ENCODE measurements at places on chromosomes 7 and 10.
A peak's percentile ranks its signal among the peaks of the same experiment; 100 is the strongest.

GRCh38 chr10:99372546-99373271 is 43.6 kb downstream of the CNNM1 start:
- DNase-seq, result no peak

GRCh38 chr10:91745090-91745831 is 53.0 kb upstream of the TNKS2 start:
- no peak for DNase-seq

- DNase-seq, result no peak
These were observed 184.0 kb downstream of the GRID1 start for GRCh38 chr10:86182595-86182994.

GRCh38 chr7:123711832-123712293 is 36.9 kb downstream of the WASL start:
- no peak for DNase-seq

DNA sequence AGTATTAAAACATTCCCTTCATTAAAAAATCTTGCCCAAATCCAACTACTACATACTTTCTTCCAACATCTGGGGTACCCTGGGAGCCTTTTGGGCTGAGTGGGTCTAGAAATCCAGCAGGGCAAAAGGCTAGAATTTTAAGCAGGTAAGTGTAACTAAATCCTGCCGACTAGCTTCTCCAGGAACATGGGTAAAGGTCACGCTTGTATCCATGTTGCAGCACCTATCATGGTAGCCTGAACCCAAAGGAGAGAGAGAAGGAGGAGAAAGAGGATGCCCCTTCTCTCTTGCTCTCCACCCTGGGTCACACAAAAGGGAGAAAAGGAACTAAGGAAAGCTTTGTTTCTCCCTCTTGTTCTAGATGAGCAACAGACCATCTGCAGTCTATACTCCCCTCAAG is 53.3 kb downstream of the ZNF680 start:
- DNase-seq, result no peak

DNA sequence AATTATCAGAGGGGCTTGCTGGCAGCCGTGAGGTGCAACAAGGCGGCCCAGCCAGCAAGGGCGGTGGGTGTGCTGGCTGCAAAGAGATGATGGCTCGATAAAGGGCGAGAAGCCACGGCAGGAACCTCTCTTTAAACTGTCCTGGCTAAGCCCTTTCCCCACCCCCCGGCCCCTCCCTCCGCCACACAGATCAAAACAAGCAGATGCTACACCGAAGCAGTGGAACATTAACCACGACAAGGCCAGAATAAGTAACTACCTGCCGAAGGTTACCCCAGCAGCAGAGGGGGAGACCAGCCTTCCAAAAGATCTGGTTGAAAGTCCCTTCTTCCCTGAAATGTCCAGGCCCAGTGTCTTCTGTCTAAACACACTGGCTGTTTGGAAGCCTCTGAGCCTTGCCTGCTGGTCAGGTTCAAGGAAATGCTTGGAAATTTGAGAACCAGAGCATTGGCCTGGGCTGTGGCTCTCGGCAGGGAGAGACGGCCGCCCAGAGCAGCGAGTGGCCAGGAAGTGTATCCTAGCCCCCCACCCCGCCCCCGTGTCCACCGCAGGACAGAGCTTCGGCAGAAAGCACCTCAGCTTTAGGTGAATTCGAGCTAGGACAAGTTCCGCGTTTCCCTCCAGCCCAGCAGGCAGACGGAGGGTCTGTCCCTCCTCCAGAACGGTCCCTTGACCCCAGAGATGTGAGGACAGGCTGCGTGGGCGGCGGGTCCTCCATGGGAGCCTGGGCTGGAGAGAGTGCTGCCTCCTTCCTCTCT is 2.1 kb downstream of the FAM20C start:
- DNase-seq, result no peak

- DNase-seq, result no peak
These were observed 28.0 kb downstream of the PRPF18 start for GRCh38 chr10:13614530-13615332.

DNA sequence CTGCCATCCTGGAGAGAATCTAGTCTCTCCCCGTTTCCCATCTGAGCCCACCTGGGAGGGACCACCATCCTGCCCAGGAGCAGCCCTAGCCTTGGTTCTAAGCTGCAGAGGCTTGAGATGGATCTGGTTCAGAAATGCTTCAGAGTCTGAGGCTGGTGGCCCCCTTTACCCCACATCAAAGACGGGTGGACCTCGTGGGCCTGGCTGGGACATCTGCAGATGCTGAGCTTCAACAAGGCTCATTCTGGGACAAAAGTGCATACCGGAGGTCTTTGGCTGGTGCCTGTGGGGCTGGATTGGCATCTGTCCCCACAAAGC is 4.9 kb upstream of the IRF5 start:
- no peak for DNase-seq

- no peak for DNase-seq
These were observed 154.4 kb downstream of the CUBN start for GRCh38 chr10:16975188-16975587.

DNA sequence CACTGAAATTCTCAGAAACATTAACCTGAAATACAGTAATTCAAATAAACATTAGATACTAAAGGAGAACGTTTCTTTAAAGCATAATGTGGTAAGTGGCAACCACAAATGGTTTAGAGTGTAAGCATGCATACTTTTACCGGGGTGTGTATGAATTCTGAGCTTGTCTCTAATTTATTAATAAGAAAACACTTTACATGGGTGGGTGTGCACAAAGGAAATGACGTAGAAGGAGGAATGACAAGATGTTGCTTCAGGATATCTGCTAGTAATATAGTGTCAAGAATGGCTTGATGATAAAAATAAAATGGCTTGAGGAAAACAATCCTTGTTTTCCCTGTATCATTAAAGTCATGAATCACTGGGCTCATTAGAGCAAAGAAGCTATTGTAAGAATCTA is 92.5 kb downstream of the ARL4A start:
- DNase-seq, result no peak

- DNase-seq, result no peak
These were observed 165.6 kb upstream of the FAM3C start for GRCh38 chr7:121561717-121562116.

GRCh38 chr7:2031451-2031845 is 201.3 kb downstream of the MAD1L1 start:
- DNase-seq, result peak; percentile 1

GRCh38 chr10:22631646-22632278 is 82.6 kb downstream of the PIP4K2A start:
- peak; percentile 50 for DNase-seq

DNA sequence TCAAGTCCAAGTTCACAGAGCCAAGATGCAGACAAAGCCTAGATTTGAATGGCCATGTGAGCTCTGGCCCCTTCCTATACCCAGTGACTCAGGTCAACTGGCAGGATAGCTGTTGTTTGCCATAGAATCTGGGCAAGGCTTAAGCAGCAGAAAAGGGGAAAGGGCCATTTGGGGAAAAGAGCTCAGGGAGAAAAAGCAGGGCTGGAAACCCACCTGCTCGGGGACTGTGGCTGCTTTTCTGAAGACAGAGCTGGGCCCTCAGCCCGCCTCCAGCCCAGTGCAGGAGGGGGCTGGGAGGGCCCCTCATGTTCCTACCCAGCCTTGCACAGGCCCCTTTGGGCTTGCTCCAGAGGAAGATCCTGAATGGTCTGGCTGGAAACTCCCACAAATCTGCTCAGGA is 32.6 kb upstream of the HABP2 start:
- no peak for DNase-seq

- no peak for DNase-seq
These were observed 258.0 kb downstream of the XPNPEP1 start for GRCh38 chr10:109665321-109665720.

- DNase-seq, result no peak
These were observed 177.6 kb upstream of the FZD8 start for GRCh38 chr10:35819736-35820135.

GRCh38 chr7:159061674-159062212 is 82.9 kb downstream of the VIPR2 start:
- DNase-seq, result no peak

GRCh38 chr7:44638611-44639557 is 32.5 kb downstream of the OGDH start:
- peak; percentile 85 for DNase-seq

- no peak for DNase-seq
These were observed 64.7 kb upstream of the JAZF1 start for GRCh38 chr7:28245123-28245878.

- no peak for DNase-seq
These were observed 123.4 kb downstream of the CUX1 start for GRCh38 chr7:101940830-101941229.

DNA sequence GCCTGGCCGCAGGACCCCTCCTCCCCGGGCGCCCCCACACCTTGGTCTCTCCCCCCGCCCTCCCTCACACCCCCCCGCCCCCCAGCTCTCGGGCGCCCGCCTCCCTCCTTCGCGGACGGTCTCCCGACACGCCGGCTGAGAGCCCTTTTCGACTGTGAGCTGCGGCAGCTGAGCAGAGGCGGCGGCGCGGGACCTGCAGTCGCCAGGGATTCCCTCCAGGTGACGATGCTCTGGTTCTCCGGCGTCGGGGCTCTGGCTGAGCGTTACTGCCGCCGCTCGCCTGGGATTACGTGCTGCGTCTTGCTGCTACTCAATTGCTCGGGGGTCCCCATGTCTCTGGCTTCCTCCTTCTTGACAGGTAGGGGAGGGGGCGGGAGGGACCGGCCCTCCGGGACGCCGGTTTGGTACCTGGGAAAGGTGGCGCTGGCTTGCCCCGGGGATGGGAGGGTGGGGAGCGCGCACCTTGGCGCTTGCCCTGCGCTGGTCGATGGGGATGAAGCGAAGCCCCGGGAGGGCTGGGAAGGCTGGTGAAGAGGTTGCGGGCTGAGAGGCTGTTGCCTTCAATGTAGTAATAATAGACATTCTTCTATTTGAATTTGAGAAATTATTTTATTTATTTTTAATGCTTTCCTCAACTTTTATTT is at the start of gene BMPER:
BMPER (plus strand) TSS at position 151 of the 644 bp plus-strand sequence; CDS start at position 226, 75 bp downstream.
- DNase-seq, result no peak

- no peak for DNase-seq
These were observed 126.9 kb downstream of the TCF7L2 start for GRCh38 chr10:113076949-113077348.

GRCh38 chr7:57250801-57251200 is 118.6 kb upstream of the ZNF479 start:
- DNase-seq, result no peak

DNA sequence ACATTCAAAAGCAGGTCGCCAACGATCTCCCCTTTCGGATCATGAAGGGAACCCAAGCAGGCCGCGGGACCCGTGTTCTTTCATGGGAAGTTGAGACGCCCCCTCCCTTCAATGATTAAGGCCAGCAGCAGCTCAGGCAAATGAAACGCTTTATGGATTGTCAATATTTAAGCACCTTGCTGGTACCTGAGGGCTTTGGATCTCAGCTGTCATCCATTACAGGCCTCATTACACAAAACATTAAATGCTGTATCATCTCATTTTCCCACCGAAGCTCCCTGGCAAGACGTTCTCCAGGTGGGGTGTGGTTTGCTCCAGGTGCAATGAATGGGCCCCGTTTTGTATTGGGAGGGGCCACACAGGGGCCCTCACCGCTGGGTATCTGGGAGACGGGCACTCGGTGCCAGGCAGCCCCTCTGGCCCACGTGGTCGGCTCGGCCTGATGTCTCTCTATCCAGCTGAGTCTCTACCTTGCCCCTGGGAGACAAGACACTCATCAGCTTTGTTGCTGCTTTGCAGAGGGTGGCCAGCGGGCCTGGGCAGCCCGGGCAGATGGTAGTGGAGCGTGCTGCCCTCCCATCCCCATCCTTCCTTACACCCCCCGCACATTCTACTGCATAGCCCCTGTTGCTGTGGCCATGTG is 456.1 kb upstream of the FOXK1 start:
- DNase-seq, result no peak

Measured in CD4-positive, alpha-beta T cell treated with Interferon alpha-2 for 1 hour (primary cell).